AG08396 (cell line): ENCODE measurements at places on chromosomes 7 and 10.
A peak's percentile ranks its signal among the peaks of the same experiment; 100 is the strongest.

GRCh38 chr7:152366662-152367061 is 69.1 kb downstream of the KMT2C start:
- no peak for DNase-seq

- DNase-seq, result no peak
Observed at GRCh38 chr10:50400694-50401093, 149.4 kb upstream of the ASAH2 start.

GRCh38 chr7:132542895-132543294 is 33.4 kb downstream of the PLXNA4 start:
- no peak for DNase-seq

DNA sequence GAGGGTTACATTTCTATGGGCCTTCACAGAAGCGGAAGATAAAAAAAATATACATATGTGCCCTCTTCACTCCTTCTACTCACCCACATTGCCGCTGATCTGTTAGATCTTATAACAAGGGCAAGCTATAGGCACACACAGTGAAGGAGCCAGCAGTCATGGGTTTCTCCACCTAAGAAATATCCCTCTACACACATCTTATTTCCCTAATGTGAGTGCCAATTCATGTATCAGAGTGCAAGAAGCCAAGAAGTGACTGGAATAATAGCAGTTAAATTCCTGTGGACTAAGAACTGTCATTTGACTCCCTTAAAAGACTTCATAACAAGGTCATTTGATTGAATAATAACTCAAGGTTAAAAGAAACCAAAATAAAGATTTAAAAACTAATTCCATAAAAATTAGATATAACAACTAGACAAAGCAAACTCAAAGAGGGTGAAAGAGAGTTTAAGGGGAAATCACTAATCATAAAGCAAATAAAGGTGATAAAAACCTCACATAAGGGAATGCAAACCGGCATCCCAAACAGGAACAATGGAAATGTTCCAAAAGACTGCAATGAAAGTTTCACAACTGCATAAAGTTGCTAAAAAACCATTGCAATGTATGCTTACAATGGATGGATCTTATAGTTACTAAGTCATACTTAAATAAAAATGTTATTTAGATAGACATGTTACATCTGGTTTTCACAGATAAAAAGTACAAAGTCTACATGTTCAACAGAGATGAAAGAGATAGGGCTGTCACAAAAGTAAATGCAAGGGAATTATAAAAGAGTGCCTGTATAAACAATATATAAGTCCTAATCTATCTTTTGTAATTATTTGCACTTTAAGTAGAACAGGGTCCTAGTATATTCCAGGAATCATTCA is 42.8 kb downstream of the ARHGAP21 start:
- no peak for DNase-seq

DNA sequence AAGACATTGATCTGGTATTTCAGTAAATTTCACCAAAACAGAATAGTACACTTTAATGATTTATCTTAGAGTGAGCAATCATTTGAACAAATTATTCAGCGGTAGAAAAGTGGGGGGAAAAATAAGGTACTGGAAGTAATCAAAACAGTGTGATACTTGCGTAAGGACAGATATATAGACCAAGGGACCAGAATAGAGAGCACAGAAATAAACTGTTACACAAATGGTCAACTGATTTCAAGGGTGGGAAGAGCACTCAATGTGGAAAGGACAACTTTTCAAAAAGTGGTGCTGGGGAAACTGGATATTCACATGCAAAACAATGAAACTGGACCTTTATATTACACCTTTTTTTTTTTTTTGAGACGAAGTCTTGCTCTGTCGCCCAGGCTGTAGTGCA is 119.9 kb downstream of the NRBF2 start:
- no peak for DNase-seq

DNA sequence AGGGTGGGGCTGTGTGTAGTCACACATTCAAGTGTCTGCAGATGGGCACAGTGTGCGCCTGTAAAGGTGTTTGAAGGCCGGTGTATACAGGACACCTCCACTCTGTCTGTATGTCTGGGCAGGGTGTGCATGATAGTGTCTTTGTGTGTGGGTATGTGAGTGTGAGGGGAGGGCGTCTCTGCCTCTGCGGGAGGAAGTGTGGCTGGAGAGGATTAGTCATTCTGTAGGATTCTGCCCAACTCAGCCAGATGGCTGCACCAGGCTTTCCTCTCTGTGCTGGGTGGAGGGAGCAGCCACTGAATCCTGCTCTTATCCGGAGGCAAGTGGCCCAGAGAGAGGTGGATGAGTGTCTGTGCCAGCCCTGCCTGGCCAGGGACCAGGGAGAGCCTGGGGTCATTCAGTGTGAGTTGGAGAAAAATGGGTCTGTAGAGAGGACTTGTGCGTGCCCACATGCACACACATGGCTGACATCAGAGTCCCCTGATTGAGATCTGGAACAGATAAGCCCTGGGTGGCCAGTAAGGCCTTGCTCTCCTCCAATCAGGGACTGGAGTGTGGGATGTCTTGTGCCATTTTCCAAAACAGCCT is 1.7 kb downstream of the SFXN3 start:
- DNase-seq, result peak; percentile 84

DNA sequence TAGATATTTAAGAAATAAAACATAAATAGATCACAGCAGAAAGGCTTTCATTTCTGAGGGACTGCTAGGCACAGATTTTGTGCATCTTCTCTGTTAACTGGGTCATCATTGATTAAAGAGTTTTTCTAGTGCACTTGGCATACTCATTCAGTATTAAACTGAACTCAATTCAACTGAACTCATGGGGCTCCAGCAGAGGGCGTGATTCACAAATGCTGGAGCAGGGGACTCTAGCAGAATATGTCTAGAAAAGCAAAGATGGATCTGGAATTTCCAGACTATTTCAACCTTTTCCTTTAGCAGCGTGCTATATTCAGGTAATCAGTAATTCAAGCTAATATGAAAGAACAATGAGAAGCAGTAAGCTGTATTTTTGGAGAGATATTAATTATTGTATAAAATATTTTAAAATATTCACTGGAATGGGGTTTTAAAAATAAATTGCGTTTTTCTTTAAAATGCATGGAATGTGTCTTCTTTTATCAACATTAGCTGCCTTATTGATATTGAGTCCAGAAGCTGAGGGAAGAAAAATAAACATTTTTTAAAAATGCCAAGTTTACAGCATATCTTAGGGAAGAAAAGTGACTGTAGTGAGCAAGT is 296.8 kb upstream of the CACNA2D1 start:
- DNase-seq, result peak; percentile 29

GRCh38 chr7:55898287-55898686 is 11.0 kb downstream of the ZNF713 start:
- no peak for DNase-seq
